Stimulated activated CD8-positive, alpha-beta memory T cell treated with anti-CD3 and anti-CD28 coated beads, Interleukin-12 subunit alpha, Interleukin-12 subunit beta, amount 100 ng/mL, for 1 hour (primary cell): ENCODE measurements at places on chromosomes 3 and 15.

GRCh38 chr3:18079739-18080138 is 337.3 kb upstream of the TBC1D5 start:
- DNase-seq, result no peak

- DNase-seq, result no peak
These were observed 38.9 kb downstream of the CCDC54 start for GRCh38 chr3:107416138-107416537.

DNA sequence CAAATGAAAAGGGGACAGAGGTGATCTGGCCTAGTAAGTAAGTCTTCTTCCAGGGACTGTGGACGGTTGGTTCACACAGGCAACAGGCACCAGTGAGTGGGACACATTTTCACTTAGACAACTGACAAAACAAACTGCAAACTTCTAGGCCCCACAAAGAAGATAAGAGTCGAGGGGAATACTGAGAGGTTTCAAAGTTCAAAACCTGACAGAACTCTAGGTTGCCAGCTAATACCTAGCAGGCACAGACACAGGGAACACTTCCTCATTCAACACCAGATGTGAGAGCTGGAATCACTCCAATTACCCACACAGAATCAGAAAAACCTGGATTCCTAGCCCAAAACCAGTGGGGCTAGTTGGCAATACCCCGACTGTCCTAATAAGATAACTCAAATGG is 621.7 kb downstream of the ZPLD1 start:
- DNase-seq, result no peak

- no peak for DNase-seq
These were observed 31.4 kb downstream of the ARIH2 start for GRCh38 chr3:48950051-48950450.

DNA sequence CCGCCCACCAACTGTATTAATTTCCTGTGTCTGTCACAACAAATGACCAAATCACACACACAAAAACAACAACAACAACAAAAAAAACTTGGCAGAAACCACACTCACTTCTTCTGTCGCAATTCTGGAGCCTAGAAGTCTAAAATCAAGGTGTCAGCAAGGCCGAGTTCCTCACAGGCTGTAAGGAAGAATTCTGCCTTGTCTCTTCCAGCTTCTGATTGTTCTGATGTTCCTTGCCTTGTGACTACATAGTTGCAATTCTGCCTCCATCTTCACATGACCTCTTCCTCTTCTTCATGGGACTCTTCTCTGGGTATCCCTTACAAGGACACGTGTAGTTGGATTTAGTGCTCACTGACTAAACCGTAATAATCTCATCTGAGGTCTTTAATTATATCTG is 61.4 kb downstream of the IL12A start:
- DNase-seq, result no peak

- no peak for DNase-seq
These were observed 136.9 kb upstream of the SLC2A2 start for GRCh38 chr3:171163101-171164066.

DNA sequence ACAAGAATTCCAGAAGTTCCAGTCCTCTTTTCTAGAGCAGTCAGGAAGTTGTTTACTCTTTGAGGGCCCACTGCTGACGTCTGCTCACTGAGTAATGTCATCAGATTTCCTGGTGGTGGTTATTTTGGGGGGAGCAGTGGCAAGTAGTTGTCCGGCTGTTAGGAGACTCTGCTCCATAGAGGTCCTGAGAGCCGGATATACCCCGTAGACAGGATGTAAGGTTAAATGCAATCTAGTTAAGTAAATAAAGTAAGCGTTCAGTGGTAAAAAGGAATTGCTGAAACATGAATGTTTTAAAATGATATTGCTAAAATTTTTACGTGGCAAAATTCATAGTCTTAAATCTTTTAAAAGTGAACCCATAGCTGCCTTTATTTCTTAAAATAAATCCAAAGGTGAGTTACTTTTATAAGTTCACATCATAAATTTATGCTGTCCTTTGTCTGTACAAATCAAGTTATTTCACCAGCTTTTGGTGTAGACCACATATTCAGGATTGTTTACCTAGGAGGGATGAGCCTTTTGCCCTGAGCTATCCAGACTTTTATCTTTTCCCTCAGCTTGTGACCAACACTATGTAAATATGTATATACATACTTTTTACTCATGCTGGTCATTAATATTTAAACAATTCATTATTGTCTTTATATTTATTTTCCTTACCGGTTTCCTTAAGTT is 65.8 kb downstream of the PDE8A start:
- no peak for DNase-seq

- DNase-seq, result no peak
These were observed 39.0 kb downstream of the DAG1 start for GRCh38 chr3:49509028-49509561.
